NCI-H748 treated with DMSO at 0.1 percent for 48 hours (cell line): ENCODE measurements at places on chromosomes 5 and 9.
A peak's percentile ranks its signal among the peaks of the same experiment; 100 is the strongest.

GRCh38 chr5:172492097-172492840 lies 37.9 kb upstream of the SH3PXD2B start:
- no peak for DNase-seq

- no peak for DNase-seq
Observed at GRCh38 chr5:95923918-95924544, 37.6 kb downstream of the ELL2 start.

- no peak for DNase-seq
Observed at GRCh38 chr5:71957292-71957898, 149.9 kb upstream of the MAP1B start.

- DNase-seq, result peak; percentile 97
Observed at GRCh38 chr5:111680737-111681413, 76.1 kb downstream of the NREP start.

GRCh38 chr5:109410389-109411148 lies 795 bp upstream of the PJA2 start:
- peak; percentile 76 for DNase-seq

- no peak for DNase-seq
Observed at GRCh38 chr5:91053741-91054025, 329.4 kb downstream of the ARRDC3 start.

GRCh38 chr5:130151239-130151638 lies 247.0 kb downstream of the CHSY3 start:
- DNase-seq, result peak; percentile 6

- no peak for DNase-seq
Observed at GRCh38 chr9:128026255-128026772, 40.8 kb downstream of the NAIF1 start.

- DNase-seq, result no peak
Observed at GRCh38 chr5:14976486-14976885, 104.9 kb upstream of the ANKH start.

- DNase-seq, result no peak
Observed at GRCh38 chr9:128845186-128845931, 15.8 kb upstream of the SPOUT1 start.
